ENCODE measurements at places on chromosomes 7 and 10.

GRCh38 chr10:93245779-93246178 is 172.1 kb downstream of the CYP26A1 start:
- no peak for DNase-seq

DNA sequence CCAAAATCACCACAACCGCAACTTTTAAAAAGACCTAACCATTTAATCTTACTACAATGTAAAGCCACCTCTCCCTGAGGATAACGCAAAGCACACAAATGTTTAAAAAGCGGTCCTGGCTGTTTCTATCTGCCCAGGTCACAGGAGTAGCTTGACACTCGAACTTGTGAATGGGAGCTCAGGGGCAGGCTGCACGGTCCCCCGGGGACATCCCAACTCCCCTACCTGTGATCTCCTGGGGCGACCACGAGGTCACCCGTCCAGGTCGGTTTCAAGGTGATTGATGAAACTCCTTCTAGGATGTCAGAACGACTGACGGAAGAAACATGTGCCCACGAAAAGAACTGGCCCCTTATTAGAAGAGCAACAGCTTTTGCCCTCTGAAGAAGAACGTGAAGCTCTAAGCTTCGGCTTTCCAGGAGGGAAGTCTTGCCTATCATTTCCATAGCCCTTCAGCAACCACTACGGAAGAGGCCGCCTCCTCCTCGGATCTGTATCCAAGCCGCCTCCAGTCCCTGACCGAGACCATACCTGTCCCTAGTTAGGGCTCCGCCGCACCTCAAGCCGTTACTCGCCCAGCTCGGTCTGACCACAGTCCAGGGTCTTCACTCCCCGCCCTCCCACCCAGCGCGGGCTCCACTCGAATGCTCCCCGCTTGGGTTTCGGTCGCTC is 459 bp downstream of the CYCS start:
- no peak for DNase-seq

DNA sequence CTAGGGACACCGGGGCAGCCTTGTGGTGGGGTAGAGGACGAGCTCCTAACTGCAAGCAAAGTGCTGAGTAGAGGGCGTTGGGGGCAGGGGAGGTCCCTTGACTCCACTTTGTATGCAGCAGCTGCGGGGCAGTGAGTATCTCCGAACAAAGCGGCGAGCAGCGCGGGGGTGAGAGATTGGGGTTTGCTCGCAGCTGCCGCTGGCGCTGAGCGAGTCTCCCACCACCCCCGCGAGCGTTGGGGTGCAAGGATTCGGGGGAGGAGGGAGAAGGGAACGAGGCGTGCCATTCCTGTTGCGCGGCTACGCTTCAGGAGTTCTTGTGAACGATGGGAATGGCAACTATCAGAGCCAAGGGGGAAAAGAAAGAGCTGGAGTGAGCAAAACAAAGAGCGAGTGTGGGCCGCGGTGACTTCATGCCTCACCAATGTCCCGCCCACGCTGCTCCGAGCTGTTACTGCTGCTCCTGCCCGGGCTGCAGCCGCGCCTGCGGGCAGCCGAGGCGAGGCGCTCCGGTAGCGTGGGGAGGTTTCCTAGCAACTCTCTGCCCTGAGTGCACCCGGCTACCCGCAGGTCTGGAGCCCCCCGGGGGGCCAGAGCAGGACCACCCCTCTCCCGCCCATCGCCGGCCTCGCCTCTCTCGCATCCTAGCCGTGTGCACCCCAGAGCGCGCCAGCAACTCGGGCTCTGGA is at the start of gene ITGB8:
TSS of gene ITGB8 (plus strand) at position 662 of the 689 bp plus-strand sequence. CDS start 907 bp downstream, outside the sequence.
- peak; percentile 76 for DNase-seq

- no peak for DNase-seq
Measured at GRCh38 chr10:13705526-13706174, 118.9 kb downstream of the PRPF18 start.

GRCh38 chr7:158710651-158711102 is 6.1 kb upstream of the NCAPG2 start:
- DNase-seq, result peak; percentile 9

- DNase-seq, result no peak
Measured at GRCh38 chr7:122304996-122305421, 459 bp upstream of the FEZF1 start.

DNA sequence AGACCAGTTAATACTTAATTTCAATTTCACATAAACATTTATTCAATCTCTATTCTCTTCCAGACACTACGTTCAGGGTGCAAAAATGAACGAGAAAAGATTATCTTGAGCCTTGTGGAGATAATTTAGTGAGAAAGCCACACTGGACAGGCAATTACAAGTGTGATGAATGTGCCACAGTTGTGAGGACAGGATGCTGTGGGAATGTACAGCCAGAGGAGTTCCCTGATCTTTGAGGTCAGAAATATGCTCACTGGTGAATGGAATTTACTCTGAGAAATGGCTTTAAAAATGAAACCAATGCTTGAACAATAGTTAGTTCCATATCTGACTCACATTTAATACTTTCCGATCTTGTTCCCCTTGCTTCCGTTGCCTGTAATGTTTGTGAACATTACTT is 864.8 kb downstream of the GATA3 start:
- DNase-seq, result no peak

DNA sequence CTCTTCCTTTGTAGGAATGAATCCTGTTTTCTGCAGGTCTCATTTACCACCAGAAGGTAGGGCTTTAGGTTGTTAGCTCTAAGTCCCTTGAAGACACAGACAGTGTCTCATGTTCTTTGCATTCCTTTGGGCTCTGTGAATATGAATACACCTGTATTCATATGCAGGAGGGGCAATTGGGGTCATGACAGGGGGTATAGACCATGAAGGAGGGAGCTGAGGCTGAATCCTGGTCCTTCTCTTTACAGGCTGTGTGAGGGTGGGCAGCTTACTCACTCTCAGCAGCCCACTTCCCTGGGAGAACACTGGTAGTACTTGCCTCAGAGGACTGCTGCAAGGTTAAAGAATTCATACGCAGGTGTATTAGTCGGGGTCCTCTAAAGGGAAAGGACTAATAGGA is 267.2 kb upstream of the MGMT start:
- no peak for DNase-seq

DNA sequence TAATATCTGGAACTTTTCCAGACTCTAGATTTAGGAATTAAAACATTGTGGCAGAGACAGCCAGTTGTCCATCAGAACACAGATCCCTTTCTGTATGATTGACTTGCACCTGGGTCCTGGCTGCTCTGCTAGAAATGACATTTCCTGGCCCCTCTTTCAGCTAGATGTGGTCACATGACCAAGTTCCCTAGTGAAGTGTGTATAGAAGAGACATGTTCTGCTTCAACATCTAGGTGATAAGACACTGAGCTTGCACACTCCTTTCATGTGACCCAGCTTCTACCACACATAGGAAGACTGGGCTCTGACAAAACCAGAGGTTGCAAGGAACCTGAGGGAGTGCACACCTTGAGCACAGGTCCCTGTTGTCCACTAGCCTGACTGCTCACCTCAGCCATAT is 22.8 kb upstream of the DYNC1I1 start:
- DNase-seq, result no peak

Data from H54 (cell line).